ENCODE measurements at places on chromosomes 11 and 22.

DNA sequence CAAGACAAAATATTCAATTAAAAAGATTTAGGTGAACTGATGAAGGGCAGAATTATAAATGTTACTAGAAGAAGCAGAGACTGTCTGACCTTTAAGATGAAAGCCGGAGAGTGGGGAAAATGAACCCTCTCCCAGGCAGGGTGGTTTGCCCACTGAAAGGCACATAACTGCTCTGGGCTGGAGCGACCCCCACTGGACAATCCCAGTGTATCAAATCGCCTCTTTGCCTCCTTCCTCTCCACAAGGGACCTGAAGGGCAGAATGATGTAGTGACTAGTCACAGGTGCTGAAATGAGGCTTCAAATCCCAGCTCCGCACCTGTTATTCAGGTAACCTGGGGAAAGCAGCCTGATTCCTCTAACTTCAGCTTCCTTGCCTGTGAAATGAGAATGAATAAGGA is 69.0 kb downstream of the EFCAB6 start:
- DNase-seq, result no peak

DNA sequence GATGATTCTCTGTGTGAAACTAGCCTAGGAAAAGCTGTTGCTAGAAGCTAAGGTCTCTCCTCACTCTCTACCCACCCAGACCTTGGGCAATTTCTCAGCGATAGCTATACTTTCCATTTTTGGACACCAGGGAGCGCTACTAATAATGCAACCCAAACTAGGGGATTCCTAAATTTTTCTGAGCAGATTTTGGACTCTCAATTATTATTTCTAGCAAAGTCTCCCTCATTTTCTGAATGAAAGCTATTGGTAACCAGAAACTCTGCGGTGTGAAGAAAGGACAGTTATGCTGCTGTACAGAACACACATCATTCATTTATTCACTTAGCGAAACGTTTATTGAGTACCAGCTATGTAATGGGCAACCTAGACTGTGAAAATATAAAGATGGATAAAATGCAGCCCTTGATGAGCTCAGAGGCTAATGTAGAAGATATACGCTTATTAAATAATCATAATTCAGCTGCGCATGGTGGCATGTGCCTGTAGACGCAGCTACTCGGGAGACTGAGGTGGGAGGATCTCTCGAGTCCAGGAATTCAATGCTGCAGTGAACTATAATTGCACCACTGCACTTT is 6.1 kb upstream of the STIM1 start:
- DNase-seq, result no peak

GRCh38 chr11:32113200-32113919 is 22.5 kb downstream of the RCN1 start:
- DNase-seq, result no peak

- DNase-seq, result no peak
These were observed 13.1 kb downstream of the IFT27 start for GRCh38 chr22:36762687-36763260.

DNA sequence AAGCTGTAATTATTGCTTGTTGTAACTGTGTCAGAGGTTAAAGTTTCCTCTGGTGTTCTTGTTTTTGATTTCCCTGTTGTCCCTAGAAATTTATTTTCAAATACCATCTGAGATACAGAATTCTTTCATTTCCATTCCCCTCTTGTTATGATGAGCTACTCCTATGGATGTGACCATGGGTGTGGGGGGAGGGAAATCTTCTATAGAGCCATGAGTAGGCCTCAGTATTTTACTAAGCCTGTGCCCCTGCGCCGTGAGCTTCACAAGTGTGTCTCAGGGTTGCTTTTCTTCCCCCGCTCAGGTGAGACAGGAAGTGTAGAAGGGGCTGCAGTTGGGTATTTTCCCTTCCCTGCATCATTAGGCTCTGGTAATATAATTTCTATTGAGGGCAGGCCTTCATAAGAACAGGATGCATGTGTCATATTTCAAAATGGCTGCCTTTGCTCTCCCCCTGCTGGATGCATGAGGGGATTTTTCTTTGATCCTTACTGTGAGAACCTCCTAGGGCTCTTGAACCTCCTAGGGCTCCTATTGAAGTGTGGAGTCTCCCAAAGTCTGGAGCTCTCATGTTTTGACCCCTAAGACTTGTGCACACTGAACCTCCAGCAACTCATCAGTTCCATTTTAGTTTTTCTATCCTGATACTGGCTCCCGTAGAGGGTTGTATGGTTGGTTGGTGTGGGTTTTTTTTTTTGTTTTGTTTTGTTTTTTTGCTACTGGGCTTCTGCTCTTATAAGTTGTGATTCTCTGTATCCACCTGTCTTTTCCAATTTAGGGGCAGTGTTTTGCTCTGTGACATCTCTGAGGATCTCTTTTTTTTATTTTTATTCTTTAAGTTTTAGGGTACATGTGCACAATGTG is 658.2 kb downstream of the NTM start:
- DNase-seq, result no peak

DNA sequence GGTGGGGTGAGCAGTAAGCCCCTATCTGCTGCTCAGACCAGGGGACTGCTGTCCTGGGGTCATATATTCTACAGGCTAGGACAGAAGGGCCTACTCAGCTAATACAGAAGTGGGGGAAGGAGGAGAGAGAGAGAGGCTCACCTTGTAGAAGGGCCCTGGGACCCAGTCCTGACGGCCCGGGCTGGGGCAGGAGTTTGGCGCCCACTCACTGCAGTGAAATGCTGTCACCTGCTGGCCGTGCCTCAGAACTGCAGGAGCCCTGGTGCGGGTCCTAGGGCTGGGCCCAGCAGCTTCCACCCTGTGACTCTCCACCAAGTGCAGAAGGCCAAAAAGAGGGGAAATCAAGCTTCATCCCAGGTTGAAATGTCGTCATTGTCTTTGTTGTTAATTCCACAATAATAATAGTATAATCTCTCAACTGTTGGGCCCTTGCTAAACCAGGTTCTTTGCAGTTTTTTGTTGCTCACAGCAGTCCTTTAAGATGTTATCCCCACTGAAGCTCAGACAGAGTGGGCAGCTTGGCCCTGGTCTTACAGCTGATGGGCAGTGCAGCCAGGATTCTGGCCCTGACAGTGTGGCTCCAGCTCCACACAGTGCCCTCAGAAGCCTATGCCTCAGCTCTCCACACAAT is 29.6 kb downstream of the TRIM29 start:
- DNase-seq, result peak; percentile 26

DNA sequence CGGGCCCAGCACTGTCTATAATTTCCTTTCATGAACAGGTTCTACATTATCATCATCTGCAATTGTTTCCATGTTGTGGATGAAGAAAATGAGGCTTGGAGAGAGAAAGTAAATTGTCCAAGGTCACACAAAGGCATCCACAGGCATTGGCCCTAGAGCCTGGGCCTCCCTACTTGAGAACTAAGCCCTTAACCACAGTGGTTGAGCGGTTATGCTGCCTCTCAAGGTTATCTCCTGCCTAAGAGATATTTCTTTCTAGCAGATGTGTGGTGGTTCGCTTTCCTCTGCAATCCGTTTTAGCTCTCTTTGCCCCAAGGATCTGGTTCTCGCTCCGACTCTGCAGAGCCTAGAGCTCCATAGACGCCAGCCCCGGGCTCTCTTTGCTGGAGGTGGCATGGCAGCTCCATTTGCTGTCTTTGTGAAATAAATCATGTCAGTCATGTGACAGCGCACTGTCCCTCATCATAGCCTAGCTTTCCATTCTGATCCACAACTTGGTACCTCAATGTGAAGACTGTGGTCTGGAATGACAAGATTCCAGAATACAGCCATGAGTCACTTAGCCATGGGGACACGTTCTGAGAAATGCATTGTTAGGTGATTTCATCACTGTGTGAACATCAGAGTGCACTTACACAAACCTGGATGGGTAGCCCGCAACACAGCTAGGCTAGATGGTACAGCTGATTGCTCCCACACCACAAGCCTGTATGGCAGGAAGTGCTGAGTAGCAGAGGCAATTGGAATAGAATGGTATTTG is 27.2 kb downstream of the RPS6KA4 start:
- no peak for DNase-seq

- no peak for DNase-seq
These were observed 16.3 kb downstream of the DGKZ start for GRCh38 chr11:46363455-46364005.

- no peak for DNase-seq
These were observed 29.0 kb upstream of the KCNQ1OT1 start for GRCh38 chr11:2728663-2729332.

DNA sequence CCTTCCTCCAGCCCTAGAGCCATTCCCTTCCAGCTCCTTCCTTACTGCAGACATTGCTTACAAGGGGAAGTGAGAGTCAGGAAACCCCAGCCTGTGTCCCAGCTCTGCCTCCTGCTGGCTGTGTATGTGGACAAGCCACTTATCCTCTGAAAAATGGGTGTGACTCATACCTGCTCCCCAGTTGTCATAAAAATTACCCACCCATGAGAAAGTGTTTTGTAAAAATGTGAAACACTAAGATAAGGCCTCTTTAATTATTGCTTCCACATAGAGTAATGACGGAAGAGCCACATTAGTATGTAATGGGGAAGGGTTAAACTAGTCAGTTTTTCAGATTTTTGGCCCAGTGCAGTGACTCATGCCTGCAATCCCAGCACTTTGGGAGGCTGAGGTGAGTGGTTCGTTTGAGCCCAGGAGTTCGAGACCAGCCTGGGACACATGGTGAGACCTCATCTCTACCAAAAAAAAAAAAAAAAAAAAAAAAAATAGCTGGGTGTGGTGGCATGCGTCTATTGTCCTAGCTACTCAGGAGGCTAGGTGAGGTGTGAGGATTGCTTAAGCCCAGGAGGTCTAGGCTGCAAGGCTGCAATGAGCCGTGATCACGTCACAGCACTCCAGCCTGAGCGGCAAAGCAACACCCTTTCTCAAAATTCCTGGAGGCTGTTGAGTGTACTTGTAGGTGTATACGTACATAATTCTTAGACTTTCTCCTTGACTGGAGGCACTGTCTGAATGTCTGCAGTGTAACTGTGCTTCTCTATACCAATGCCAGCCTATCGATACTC is 84.9 kb downstream of the CTTN start:
- no peak for DNase-seq

DNA sequence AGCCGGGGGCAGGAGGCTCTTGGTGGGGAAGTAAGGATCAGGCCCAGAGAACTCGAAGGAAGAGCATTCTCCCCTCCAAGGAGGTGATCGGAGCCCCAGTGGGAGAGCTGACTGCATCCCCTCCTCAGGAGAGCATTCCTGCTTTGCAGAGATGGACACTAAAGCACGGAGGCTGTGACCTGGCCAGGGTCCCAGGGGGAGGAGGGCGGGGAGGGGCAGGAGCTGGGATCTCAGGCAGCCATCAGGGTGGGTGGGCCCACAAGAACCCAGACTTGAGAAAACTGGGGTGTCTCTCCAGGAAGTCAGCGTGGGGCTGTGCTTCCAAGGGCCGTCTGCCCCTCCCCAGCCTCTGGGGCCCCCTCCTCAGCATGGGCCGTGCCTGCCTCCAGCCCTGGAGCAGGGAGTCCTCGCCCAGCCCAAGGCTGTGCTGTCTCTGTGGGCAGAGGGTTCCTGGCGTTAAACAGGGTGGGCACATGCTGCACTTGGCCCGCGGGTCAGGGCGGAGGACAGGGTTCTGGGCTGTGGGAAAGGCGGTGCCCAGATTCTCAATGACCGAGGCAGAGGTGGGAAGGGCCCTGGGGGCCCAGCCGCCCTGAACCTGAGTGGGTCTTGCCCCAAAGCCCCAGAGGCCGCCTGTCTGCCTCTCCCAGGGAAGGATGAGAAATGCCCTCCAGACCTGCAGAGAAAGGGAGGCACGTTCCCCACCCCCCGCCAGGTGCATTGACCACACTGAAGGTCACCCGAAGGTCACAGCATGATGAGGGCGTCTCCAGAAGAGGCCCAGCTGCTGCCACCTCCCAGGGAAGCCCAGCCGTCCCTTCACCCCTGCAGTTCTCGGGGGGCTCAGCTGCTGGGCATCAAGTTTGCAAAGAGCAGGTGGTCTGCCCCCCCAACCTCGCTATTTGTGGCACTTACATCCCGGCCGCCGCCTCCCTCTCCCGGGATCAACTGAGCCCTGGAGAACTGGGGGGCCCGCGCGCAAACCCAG is 643 bp downstream of the CEND1 start:
- no peak for DNase-seq

- no peak for DNase-seq
These were observed 18.2 kb downstream of the PAK1 start for GRCh38 chr11:77455740-77456139.

DNA sequence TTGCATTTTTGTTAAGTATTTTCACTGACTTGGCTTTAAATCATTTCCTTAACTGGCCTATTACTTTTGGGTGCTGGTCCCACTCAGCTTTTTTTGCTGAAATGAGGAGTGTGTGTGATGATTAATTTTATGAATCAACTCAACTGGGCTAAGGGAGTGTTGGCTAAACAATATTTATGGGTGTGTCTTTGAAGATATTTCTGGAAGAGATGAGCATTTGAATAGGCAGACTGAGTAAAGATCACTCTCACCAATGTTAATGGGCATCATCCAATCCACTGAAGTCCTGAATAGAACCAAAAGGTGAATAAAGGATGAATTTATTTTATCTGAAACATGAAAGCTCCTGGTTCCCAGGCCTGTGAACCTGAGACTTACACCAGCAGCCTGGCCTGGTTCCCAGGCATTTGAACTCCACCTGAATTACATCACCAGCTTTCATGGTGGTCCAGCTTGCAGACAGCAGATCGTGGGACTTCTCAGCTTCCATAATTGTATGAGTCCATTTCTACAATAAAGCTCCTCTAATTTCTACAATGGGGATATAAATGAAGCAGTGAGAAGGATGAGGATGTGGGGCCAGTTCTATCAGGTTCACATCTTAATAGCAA is 241.3 kb upstream of the ZC3H12C start:
- no peak for DNase-seq

GRCh38 chr11:1442163-1442562 is 44.4 kb downstream of the MOB2 start:
- DNase-seq, result no peak

Measured in activated naive CD8-positive, alpha-beta T cell treated with anti-CD3 and anti-CD28 coated beads, Interleukin-2, amount 50 U/mL, for 16 hours (primary cell).